GM04504 (cell line): ENCODE measurements at places on chromosomes 2 and 18.
A peak's percentile ranks its signal among the peaks of the same experiment; 100 is the strongest.

DNA sequence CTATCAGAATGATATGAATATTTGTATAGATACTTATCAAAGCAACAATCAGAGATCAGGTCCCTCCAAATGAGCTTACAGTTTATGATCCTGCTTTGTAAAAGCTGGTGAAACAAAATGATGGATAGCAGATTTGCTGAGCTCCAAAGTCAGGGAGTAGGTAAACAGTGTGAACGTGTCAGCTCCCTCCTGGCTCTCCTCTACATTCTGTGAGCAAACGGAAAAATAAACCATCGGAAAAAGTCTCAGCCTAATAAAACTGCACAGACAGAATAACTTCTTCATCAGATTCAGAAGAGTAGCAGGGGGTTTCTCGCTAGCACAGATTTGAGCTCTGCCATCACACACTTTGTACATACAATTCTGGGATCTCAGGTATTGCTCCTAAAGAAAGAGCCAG, 51.3 kb downstream of the BCL11A start:
- no peak for DNase-seq

DNA sequence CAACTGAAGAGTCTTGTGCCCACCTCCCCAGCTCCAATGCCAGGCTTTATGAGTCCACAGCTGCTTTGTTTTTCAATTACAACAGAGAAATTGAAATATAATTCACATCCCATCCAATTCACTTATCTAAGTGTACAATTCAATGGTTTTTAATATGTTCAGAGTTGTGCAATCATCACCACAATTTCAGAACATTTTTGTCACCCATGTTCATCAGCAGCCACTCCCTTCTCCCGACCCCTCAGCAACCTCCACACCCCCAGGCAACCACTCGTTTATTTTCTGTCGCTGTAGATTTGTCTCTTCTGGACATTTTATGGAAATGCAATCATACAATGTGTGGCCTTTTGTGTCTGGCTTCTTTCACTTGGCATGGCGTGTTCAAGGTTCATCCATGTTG, 23.3 kb downstream of the INHBB start:
- DNase-seq: no peak

GRCh38 chr18:2121224-2121623, 450.1 kb downstream of the METTL4 start:
- no peak for DNase-seq

- DNase-seq: no peak
Measured at GRCh38 chr18:79396431-79397246, 909 bp downstream of the NFATC1 start.

- DNase-seq: no peak
Measured at GRCh38 chr2:10522726-10523405, 74.7 kb upstream of the ODC1 start.

DNA sequence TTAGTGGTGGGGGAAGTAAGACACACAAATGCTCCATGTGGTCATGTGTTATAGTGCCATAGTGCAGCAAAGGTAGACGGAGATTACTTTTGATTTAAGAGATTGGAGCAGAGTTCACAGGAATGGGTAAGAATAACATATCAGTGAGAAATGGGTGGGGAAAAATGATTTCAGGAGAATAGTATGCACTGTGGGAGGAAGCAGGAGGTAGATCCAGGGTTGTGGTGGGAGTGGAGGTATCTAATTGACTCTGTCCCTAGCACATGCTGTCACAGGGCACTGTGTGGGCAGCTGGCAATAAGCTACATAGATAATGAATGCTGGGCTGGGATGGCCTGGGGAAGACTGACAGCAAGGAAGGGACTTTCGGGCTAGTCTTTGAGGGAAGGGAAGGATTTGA, 65.3 kb downstream of the STAT1 start:
- no peak for DNase-seq

DNA sequence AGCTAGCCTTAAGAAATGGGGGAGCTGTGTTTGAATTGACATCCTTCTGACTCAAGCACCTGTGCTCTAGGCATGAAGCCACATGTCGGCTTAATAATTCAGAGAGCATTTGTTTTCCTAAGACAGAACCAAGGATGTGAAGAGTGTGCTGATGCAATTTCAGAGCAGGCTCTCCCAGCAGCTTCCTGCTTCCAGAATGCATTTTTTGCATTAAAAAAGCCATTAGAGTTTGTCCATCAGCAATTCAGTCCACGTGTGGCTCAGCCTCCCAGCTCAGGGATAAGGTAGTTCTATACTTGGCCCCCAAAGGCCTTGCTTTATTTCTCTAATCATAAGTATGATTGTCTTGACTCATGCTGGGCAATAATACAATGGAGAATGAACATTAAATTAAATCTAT, 37.7 kb downstream of the DOCK10 start:
- DNase-seq: no peak

- DNase-seq: peak; percentile 87
Measured at GRCh38 chr2:160970052-160970965, 189.9 kb upstream of the TANK start.

DNA sequence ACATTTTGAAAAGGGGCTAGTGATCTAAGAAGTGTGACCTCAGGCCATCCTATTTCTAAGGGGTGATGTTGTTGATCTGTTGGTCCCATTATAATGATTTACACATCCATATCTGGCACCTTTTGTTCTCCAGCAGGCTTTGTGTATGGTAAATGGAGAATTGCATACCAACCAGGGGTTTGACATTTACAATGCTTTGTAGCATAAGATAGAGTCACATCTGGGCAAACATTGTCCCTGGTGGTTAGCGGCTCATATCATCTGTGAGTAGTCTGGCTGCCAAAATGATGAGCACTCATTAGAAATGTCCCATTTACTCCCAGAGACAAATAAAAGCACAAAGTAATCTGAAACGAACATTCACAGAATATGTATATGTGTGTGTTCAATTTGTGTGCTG, 1775.5 kb upstream of the CELF4 start:
- no peak for DNase-seq

DNA sequence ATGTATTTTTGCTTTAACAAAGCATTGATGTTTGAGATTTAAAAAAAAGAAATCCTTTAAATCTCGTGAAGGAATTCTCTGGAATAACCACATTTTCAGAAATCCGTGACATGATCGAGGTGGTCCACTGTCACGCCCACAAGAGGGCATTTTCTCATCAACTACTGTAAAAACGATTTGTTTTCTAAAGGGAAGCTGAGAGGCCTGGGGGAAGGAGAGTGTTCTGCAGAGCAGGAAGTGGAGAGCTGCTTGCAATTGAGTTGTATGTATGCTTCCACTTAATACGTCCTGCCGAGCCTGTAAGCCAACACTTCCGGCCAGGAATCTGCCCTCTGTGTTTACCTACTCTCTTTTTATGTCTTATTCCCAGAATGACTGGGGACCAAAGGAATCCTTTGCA, 19.4 kb downstream of the KLHL29 start:
- DNase-seq: no peak

- no peak for DNase-seq
Measured at GRCh38 chr2:171726847-171727450, 39.7 kb downstream of the DYNC1I2 start.

GRCh38 chr2:134406736-134407135, 152.9 kb downstream of the MGAT5 start:
- no peak for DNase-seq

DNA sequence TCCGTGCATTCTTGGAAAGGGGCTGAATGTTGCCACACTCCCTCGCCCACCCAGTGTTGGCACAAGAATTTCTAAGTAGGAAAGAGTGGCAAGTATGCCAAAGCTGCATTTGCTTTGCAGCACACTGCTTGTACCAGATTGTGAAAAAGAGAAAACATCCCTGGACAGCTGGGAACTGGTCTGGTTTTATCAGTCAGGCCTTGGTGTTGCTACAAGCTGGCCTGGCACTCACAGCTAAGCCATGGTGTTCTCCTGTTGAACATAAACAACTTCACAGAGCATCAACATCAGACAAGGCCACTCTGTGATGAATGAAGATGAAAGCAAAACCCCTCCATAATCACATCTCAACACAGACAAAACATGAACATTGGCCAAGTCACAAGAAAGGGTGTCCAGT, 4.2 kb upstream of the TRABD2A start:
- DNase-seq: no peak

DNA sequence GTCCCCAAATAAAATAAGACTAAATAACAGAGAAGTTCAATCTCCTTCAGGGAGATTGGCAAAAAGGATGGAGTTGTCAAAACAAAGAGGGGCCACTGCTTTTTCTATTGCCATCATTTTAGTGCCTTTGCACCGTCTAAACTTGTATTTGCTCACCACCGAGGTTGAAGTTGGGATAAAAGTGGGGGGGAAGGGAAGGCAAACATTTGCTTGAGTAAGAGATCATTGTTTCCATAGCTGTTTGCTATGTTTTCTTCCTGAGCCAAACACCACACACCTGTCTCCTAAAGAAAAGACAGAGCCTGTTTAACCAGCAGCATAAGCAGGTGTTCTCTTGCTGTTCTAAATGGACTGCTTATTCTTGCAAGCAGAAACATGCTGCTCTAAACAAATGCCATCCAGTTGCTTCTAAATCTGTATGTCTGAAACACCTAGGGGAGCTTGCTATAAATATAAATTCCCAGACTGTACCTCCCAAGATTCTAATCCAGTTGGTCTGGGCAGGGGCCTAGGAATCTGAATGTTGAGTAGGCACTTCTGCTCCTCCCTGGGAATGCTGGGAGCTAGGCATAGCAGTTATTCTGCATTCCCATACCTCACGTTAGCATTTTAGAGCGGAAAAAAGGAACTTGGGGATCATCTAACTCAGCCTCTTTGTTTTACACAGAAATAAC, 179.4 kb upstream of the ARL4C start:
- DNase-seq: no peak

- DNase-seq: no peak
Measured at GRCh38 chr2:155301221-155301620, 602.7 kb downstream of the KCNJ3 start.

GRCh38 chr18:48293954-48294898, 115.0 kb downstream of the ZBTB7C start:
- DNase-seq: no peak
